Ascending aorta (tissue), 2 donors: ENCODE measurements at places on chromosomes 7 and 10. TPM values are rescaled to one million over a fixed set of nuclear protein-coding genes. Genes with fewer than 3 reads are reported as not detected.
A peak's percentile ranks its signal among the peaks of the same experiment; 100 is the strongest.

DNA sequence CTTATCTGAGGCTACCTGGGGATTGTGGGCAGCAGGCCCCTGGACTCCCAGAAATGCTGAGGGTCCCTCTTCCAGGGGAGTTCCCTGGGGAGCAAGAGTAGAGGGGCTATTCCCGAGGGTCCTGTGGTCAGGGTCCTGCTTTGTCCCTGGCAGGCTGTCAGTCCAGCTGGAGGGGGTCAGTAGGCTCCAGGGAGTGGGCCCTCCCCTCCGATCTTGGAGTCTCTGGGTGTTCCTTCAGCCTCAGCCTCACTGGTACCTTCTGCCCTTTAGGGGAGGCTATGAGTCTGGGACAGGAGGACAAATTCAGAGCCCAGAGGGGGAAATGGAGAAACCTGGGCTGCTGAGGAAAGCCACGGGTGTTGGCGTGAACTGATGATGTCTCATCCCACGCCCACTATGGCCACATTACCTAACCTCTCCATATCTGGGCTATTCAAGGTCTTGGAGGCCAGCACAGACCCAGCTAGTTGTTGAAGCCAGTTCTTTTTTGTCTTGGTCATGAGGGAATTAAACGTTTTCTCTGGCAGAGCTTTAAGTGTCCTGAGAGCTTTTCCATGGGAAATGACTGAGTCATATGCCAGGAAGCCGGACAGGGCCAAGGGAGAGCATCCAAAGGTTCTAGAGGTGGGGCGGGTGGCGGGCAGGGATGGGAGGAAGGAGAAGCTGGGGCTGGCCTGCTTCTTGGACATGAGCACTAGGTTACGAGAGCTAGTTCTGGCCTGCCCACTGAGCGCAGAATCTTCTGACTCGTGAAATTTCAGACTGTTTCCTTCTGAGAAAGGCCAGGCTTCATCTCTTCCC lies 6.2 kb downstream of the CALHM2 start:
- DNase-seq, result peak; percentile 49

- no peak for DNase-seq
These were observed 61.2 kb downstream of the HHEX start for GRCh38 chr10:92750791-92751533.

- DNase-seq, result no peak
These were observed 155.2 kb upstream of the GNAI1 start for GRCh38 chr7:79979437-79979836.

DNA sequence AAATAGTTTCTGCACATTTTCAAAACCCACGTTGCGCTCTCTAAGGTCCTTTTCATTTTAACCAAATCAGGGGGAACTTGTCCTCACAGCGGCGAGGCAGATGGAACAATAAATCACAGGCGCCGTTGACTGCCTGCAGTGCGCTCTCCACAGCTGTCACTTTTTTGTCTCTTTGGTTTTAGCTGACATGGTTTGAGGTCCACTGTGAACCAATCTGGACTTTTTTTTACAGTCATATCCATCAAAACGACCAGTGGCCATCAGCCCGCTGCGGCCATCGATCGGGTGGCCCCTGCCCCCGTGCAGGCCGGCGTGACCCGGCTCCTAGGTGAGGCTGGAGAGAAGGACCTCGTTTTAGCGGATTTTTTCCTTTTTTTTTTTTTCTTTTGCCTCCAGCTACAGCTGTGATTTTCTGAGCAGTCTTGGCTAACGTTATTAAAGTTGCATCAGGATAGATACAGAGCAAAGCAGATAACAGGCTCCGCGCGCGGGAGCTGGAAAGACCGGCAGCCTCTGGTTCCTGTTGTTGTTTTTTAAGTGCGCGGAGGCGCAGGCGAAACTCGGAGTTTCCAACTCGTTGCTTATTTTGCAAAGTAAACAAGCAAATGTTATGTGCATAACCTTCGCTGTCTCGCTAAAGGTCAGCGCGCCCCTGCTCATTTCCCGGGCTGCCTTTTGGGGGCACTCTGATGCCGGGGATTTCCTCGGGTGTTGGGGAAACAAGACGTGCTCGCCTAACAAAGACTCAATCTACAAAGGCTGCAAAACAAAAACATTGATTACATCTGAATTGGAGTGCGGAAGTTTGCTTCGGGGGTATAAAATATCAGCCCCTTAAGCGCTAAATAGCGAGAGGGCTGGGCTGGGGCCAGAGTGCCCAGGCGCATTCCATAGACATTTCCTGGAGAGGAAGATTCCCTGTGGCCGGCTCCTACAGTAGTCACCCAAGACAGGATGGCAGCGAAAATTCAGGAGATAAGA lies 414.8 kb upstream of the MKI67 start:
- no peak for DNase-seq

GRCh38 chr7:142017451-142017850 lies 21.8 kb downstream of the MGAM start:
- no peak for DNase-seq

DNA sequence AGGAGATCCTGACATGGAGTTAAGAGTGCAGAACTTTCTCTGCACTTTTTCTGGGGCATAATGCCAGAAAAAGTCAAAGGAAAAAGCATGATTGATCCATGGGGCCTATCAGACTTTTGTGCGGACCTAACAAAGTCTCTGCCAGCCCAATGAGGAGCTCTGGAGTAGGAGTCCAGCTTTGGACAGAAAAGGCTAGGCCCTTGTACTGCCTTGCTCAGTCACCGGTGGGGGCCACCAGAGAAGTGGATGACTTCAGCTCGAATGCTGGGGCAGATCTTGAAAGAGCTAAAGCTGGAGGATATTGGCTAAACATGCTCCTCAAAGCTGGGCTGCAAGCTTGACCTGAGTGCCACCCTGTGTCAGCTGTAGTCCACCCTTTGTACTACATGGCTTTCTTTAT lies 2.8 kb upstream of the ZC3HAV1 start:
- DNase-seq, result no peak

DNA sequence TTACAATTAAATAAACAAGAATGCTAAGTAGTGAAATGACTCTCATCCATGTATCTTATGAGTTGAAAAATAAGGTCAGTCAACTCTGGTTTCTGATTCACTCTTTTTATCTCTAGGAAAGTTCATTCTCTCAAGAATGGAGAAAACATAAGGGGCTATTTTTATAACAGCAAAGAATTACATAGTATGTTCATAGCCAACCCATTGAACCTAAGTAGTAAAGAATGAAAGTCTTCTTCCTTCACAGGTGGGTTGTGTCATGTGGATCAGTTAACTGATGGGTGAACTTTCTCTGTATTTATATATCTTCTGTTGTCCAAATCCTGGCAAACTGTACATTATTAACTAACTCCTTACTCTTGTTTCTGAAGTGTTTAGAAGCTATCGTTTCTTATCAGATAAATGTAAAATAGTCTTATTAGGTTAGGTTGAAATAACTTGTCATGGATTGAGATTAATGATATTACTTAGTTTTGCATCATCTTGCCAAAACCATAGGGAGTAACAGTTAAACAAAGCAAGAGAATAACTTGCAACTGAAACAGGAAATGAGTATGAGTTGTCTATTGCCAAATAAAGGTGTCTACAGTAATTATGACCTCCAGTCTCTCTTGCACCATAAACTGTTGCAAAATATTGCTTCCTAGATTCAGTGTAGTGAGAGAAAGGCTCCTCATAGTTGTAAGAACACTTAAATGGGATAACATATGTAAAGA lies 86.8 kb downstream of the ANKRD7 start:
- DNase-seq, result no peak

The SOSTDC1 gene
- not detected for total RNA-seq

The LRGUK gene
- not detected for total RNA-seq

The ENKUR gene
- not detected for total RNA-seq
